NCI-H510A (cell line): ENCODE measurements at places on chromosomes 16 and 17.

DNA sequence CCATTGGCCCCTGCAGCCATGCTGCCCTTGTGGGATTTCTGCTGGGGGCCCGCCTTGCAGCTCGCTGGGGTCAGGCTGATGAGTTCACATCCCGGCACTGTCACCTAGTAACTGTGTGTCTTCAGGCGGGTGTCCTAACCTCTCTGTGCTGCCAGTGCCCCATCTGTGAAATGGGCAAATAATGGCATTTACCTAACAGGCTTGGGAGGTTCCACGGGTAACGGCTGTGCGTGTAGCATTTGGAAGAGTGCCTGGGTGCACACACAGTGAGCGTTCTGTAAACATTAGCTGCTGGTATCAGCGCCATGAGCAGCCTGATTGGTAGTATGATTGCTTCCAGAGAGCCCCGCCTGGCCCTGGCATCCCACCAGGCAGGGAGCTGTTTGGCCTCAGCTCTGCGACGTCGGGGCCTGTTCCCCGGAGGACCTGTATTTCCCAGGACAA, 167.3 kb upstream of the GSE1 start:
- DNase-seq = no peak

DNA sequence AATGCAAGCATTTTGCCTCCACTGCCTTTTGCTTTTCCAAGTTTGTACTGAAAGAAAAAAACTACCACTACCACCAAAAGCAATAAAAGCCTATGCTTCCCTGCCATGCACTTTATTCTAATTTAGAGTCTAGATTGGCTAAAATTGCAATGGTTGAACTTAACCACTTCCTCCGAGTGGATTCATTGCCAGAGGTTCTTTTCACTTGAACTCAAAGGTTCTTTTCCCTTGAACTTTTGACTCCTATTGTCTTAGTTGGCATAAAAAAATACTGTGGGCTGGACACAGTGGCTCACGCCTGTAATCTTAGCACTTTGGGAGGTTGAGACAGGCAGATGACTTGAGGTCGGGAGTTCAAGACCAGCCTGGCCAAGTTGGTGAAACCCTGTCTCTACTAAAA, 319.8 kb upstream of the GOT2 start:
- DNase-seq = no peak

- DNase-seq = no peak
These were observed 77.4 kb upstream of the CCL2 start for GRCh38 chr17:34177642-34178041.

DNA sequence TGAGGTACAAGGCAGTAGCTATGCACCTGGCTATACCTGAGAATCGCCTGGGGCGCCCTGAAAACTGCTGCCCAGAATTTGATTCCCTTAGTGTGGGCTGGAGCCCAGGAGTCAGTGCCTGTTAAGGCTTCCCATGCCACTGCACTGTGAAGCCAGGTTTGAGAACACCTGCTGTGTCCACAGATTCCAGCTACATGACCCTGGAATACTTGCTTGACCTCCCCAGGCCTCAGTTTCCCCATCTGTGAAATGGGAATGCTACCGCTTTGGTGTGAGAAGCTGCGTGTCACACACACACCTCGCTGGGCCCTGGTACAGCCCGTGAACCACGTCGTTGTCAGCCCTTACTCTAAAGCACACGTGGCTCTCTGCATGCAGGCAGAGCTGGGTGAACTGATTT, 271.0 kb downstream of the C16orf95 start:
- DNase-seq = no peak

DNA sequence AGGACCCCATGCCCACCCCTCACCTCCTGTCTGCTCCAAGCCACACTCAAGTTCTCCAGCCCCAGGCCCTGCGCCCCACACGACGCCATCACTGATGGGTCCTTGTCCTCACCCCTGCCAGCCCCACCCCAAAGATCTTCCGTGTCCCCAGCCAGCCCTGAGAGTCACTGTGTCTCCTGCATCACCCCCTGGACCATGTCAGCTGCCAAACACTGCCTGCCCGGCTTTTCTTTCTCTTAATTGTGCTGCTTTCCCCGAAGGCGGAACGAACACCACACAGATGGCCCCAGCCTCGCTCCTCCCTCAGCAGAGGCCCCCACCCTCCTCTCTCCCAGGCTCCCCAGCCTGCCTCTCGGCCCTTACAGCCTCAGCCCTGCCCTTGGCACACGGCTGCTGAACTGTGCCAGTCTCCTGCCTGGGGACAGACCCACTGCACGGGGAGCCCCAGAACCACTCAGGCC, 4.8 kb upstream of the GAA start:
- no peak for DNase-seq

GRCh38 chr17:42178817-42179216, 2.1 kb downstream of the KCNH4 start:
- DNase-seq = no peak

DNA sequence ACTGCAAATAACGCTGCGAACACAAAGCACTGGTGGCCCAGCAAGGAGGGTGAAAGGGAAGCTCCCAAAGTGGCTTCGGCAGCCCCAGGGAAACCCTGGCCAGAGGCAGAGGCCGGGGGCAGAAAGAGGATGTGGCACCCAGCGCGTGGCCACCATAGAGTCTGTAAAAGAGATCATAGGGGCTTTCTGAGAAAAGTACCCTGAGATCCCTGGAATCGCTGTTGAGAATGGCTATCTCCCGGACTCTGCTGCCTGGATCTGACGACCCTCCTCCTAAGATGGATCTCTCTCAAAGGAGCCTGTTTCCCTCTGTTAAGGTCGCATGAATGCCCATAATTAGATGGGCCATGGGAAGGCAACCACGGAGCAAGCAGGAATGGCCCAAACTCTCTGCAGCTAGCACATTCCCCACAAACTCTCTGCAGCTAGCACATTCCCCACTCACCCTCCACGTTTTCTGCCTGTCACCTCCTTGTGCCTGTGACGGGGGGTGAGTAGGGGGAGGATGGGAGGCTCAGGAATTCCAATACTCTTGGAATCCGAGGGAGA, 364.4 kb downstream of the XYLT1 start:
- DNase-seq = no peak

- DNase-seq = no peak
These were observed 98.3 kb downstream of the N4BP1 start for GRCh38 chr16:48511716-48512115.

- no peak for DNase-seq
These were observed 2.2 kb upstream of the MNT start for GRCh38 chr17:2403044-2403443.

- no peak for DNase-seq
These were observed 7.0 kb upstream of the TMEM235 start for GRCh38 chr17:78224231-78225087.

- no peak for DNase-seq
These were observed 309.1 kb downstream of the TOX3 start for GRCh38 chr16:52237823-52238222.

DNA sequence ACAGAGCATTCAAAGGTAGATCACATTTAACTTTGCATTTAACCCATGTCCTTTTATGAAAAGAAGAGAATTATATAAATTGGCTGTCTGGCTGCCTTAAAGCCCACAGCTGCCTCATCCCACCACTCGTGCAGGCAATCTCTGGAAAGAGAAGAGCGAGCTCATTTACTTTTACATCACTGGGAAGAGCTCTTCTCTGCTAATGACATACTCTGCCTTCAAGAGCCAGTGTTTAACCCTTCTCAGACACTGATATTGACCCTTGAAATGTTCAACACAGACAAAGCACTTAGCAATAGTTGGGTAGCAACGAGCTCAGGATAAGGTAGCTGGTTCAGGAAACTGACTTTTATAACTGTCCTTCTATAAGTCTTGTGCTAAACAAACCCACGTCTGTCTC, 6.8 kb downstream of the KRT38 start:
- DNase-seq = peak; percentile 46

GRCh38 chr17:75411328-75412067, 6.0 kb upstream of the GRB2 start:
- no peak for DNase-seq
